ENCODE measurements at places on chromosomes 12 and 14.
A peak's percentile ranks its signal among the peaks of the same experiment; 100 is the strongest.

- peak; percentile 14 for DNase-seq
Observed at GRCh38 chr14:77212943-77213678, 31.5 kb downstream of the TMEM63C start.

- no peak for DNase-seq
Observed at GRCh38 chr12:22374508-22374907, 40.0 kb upstream of the ST8SIA1 start.

DNA sequence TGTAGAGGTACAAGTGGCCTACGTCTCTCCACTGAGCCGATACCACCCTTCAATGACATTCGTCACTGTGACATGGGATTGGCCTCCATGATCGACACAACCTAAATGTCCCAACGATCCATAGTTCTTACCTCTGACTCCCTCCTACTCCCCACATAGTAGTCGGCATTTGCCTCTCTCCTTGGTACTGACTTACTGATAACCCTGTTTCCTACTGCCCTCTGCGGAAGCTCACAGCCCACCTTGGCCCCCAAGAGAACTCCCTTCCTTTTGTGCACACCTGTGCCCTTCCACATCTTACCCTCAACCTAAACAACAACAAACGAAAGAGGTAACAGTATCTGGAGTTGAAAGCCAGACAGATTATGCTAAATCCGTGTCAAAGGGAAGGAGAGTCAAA, 23.9 kb downstream of the VSX2 start:
- DNase-seq: no peak

- DNase-seq: no peak
Observed at GRCh38 chr14:52049271-52049670, 19.6 kb downstream of the NID2 start.

DNA sequence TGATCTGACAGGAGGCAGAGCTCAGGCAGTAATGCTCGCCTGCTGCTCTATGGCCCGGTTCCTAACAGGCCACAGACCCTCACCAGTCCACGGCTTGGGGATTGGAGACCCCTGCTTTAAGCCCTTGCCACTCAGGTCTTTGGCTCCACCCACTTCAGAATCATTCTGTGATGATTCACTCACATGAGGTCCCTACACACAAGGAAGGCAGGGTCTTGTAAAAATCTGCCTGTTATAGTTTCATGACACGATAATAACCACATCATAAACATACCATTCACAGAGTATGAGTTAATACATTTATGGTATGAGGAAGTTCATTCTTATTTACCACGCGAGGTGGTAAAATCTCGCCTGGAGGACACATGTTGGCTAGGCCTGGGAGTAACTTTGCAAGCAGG, 29.0 kb upstream of the MAX start:
- DNase-seq: no peak

GRCh38 chr12:64801381-64801780, 23.1 kb upstream of the TBC1D30 start:
- no peak for DNase-seq

GRCh38 chr14:91750634-91751198, 18.8 kb upstream of the CATSPERB start:
- no peak for DNase-seq
